ENCODE measurements at places on chromosomes 16 and 17.

DNA sequence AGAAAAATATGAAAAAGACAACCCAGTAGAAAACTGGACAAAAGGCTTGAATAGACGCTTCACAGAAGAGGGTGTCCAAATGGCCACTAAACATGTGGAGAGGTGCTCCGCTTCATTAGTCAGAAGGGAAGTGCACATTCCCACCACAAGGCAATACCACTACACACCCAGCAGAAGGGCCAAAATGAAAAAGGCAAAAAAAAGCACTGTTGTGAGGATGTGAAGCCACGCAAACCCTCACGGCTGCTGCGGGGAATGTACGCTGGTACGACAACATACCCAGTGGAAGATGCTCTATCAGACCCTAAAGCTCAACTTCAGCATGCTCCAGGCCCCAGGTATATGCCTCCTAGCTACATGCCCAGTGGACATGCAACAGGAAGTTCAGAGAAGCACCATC, 17.0 kb downstream of the PIK3R5 start:
- no peak for DNase-seq

DNA sequence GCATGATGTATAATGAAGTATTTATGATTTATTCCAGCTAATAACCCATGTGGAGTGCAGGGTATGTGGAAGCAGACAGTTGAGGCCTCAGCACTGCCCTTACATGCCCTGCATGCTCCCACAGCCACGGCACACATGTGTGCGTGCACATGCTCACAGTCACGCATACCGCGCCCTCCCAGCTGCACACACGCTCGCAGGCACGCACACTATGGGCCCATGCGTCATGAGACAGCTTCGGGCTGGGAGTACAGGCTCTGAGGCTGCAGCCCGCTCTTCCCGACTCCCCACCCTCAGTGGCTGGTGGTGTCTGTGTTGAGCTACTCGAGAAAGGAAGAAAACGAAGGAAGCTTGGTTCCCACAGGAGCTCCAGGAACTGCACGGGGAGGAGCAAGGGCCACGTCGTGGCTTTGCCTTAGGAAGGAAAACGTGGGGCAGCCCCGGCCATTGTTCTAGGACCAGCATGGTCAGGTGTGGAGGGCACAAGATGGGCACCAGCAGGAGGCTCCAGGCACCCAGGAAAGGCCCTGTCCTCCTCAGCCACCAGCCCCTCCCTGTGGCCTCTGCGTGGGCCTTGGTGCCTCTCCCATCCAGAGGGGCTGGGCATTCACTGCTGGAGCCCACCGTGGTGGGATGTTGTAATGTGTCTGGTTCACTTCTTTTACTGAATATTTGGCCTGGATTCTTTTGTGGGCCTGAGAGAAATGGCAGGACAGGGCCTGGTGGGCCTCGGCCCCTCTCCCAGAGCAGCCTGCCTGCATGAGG, 27.5 kb upstream of the CDH15 start:
- no peak for DNase-seq

GRCh38 chr17:28947639-28948038, 3.7 kb downstream of the PHF12 start:
- DNase-seq = no peak

GRCh38 chr17:43634591-43635125, 27.1 kb downstream of the MEOX1 start:
- no peak for DNase-seq

DNA sequence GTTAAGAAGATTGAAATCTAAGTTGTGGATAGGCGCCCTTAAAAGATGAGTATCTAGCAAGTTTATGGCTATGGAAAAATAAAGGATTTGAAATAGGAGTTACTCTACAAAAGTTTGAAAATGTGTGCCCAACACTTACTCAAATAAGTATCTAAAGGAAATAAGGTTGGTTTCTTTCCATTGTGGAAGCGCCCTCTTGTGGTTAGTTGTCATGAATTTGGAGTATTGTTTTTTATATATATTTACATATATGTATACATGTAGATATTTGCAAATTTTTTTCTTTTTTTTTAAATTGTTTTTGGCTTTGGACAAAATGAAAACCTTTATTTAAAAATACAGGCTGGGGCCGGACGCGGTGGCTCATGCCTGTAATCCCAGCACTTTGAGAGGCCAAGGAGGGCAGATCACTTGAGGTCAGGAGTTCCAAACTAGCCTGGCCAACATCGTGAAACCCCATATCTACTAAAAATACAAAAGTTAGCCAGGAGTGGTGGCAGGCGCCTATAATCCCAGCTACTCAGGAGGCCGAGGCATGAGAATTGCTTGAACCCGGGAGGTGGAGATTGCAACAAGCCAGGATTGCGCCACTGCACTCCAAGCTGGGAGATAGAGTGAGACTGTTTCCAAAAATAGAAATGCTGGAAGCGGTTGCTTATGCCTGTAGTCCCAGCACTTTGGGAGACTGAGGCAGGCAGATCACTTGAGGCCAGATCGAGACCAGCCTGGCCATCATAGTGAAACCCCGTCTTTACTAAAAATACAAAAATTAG, 24.0 kb upstream of the VPS4A start:
- peak; percentile 41 for DNase-seq

DNA sequence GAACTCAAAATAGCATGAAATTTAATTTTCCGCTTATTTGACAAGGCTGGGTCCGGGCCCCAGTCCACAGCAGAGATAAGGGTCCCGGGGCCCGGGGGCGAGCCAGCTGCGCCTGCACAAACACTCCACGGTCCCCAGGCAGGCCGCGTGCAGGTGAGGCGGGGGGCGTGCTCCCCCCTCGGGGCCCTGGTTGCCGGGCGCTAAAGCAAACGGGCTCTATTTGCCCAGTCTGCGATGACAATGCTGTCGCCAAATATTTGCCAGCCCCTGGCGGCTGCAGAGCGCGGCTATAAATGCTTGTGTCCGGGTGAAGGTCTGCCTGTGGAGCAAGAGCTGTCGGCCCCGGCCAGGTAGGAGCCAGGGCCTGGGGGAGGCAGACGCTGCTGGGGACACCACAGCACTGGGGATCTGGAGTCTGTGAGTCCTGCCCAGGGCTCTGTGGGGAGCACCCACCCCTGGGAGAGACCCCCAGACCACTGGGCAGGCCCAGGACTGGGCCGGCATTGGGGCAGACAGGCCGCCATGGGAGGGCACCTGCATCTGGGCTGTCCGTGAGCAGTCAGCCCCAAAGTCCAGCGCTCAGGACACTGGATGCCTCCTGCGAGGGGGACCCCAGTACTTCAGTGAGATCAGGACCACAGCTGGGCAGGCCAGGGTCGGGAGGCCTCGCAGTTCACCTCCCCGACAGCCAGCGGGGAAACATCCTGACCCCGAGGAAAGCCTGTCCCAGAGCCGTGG, at the start of gene PERCC1:
PERCC1 (plus strand) TSS at position 320 of the 738 bp plus-strand sequence. CDS start 1,516 bp downstream, outside the sequence.
- DNase-seq = peak; percentile 4

DNA sequence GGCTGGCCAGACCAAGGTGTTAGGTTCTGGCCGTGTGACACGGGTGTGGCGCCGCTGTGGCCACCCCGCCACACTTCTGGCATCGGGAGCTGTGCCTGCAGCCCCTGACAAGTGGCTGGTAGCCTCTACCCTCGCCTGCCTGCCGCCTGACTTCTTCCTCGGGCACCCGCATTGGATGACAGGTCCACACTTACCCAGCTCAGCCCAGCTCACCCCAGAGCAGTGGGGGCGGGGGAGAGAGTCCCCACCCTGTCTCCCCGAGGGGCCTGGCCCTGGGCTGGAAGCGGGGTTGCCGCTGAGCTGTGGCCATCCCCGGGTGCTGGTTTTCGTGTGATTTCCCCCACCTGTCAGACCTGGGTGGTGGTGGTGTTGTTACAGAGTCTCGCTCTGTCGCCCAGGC, 53.9 kb upstream of the ACSF3 start:
- no peak for DNase-seq

DNA sequence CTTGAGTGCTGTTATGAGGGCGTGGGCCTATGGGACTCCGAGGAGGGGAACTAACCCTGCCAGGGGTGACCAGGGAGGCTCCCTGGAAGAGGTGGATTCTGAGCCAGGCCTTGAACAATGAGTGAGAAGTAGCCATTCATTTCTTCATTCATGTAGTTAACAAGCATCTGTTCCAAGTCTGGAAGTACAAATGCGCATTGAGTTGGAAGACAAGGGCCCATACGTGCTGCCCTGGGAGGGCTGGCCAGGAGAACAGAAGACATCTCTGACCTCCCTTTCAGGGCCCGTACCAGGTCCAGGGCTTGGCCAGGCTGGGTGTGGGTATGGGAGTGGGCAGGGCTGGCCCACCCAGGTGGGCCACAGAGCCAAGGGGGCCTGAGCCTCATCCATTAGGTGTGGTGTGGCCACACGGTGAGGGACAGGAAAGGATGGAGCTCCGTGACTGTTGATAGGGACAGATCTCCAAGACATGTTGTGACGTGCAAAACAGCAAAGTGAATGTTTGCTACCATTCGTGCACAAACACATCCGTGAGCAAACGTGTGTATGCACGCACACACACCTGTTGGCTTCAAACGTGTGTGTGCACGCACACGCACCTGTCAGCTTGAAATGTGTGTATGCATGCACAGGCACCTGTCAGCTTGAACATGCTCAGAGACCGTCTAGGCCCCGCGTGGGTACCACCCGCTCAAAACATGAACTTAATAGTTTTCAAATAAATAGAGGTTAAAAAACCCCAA, 46.8 kb downstream of the ZDHHC7 start:
- DNase-seq = no peak
